Left lung (tissue), 14 donors: ENCODE measurements at places on chromosomes 2 and 18. TPM values are rescaled to one million over a fixed set of nuclear protein-coding genes. Genes with fewer than 3 reads are reported as not detected.

DNA sequence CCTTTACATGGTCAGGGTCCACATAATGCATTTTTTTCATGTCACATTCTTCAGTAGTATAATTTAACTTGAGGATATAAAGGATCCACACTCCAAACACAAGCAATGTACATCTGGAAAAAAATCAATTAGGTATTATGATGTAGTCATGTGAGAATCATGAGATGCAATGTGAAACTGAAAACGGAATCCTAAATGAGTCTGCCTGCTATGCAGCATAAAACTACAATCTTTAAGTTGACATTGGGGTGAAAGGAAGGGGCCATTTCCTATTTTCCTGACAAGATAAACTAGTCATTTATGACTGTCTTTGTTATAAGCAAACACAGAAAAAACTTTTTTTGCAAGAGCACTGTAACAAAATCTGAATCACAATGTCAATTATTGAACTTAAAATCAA, 27.6 kb downstream of the ST3GAL5 start:
- peaks cover 15% of the 10 kb centered on the region for H3K36me3 ChIP-seq
- no peak overlapping the region for H3K27ac ChIP-seq
- no peaks in the 10 kb centered on the region for H3K4me1 ChIP-seq
- no peak for DNase-seq

DNA sequence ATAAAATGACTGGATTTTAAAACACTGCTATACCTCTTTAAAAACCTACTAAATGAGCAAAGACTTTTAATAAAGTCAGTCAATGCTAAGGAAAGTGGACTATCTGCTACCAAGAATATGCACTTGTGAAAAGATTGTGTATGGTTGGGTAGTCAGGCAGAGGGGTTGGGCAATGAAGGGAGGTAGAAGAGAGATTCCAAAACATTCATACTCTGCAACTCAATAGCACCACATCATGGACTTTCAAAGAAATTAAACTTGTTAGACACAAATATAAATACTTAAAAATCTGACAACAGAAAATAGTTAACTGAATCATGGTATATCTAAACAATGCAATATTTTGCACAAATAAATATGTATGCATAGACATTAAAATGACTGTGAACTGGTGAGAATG, 139.9 kb upstream of the MAPRE2 start:
- no peaks in the 10 kb centered on the region for H3K4me1 ChIP-seq
- DNase-seq: no peak
- H3K36me3 ChIP-seq: no peaks in the 10 kb centered on the region
- no peaks in the 10 kb centered on the region for H3K27me3 ChIP-seq
- H3K27ac ChIP-seq: no peak overlapping the region

DNA sequence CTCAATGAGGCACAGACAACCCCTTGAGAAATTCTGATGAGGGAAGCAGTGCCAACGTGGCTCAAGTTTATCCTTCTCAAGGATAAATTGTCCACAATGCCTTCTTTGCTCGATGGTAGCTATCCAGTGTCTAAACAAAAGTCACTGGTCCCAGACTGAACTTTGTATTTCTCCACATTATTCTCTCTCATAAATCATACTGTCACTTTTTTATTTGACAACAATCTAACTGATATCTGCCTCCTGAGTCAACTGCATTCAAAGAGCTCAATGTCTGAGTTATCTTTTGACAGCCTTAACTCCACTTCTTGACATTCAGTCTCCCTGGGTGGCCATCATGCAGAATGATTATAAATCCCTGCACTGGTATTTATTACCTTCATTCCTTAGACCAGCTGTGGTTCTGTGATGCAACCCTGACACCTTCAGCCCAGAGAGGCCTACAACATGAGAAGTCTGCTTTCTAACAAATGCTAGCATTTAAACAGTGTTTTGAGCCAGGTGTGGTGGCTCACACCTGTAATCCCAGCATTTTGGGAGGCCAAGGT, 38.2 kb downstream of the IMMT start:
- no peak overlapping the region for H3K4me3 ChIP-seq
- H3K36me3 ChIP-seq: peaks cover 83% of the 10 kb centered on the region
- no peak overlapping the region for H3K27ac ChIP-seq
- H3K27me3 ChIP-seq: no peaks in the 10 kb centered on the region
- no peak for DNase-seq

DNA sequence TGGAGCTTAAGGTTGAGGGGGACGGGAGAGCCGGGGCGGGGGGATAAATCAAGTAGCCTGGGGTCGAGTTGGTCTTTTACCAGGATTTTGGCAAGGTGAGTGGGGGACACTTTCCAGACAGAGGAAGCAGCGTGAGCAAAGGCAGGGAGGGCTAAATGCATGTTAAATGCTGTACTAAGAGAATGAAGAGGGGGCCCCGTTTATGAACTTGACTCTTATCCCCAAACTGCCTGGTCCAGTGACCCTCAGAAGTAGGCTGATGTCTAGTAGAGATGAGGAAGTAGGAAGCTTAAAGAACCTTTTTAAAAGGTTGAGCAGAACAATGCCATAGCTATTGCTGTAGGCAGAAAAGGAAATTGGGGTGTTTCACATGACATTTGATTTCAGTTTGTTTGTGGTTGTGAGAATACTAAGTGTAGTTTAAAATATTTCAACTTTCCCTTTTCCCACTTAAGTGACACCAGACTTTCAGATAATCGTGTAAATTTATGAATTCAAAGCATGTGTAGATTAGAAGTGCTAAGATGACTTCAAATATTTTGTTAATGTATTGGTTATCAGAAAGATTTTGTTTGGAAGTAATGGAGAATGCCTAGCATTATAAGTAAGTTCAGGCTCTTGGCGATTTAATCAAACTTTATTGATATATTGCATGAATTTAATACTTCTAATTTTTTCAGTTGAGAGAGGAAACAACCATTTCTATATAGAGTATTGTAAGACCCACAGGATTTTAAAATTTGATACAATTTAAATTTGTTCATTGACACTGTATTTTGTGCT, 1.8 kb downstream of the REL start:
- DNase-seq: peak; percentile 25
- peak overlapping the region; percentile 99 for H3K27ac ChIP-seq
- H3K4me3 ChIP-seq: peak overlapping the region; percentile 64

DNA sequence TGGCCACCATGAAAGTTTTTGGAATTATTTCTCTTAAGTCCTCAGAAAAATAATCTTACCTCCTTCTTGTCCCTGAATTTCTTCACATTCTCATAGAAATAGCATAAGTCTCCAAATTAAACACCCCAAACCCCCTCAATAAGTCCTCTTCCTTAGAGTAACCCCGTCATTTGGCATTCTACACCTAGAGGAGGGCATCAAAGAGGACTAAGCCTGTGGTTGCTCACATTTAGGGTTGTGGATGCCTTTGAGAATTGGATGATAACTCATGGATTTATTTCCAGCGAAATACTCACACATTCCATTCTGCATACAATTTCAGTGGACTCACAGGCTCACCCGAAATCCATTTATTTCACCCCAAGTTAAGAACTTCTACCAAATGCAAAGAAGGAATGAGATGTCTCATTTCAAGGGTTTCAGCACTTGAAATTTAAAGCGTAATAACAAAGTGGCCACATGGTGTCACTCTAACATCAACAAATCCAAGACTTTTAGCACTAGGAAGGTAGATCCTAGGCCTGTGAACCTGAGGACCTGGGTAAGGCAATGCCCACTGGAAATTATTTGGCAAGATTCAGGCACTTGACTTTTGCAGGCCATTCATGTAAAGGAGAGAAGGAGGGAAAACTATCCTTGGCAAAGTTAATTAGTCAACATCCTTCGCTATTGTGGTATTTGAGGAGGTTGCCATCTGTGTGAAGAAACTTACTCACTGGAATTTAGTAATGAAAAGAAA, 24.6 kb downstream of the DYTN start:
- H3K27me3 ChIP-seq: no peaks in the 10 kb centered on the region
- no peaks in the 10 kb centered on the region for H3K4me1 ChIP-seq
- H3K36me3 ChIP-seq: no peaks in the 10 kb centered on the region

GRCh38 chr2:103159018-103159417, 397.2 kb downstream of the TMEM182 start:
- H3K4me1 ChIP-seq: no peaks in the 10 kb centered on the region
- H3K4me3 ChIP-seq: no peak overlapping the region
- DNase-seq: no peak
- H3K27ac ChIP-seq: no peak overlapping the region
- no peaks in the 10 kb centered on the region for H3K36me3 ChIP-seq

- H3K4me3 ChIP-seq: peak overlapping the region; percentile 48
- H3K27ac ChIP-seq: peak overlapping the region; percentile 67
- H3K27me3 ChIP-seq: no peaks in the 10 kb centered on the region
- DNase-seq: no peak
- H3K4me1 ChIP-seq: peaks cover 11% of the 10 kb centered on the region
These were observed 3.6 kb upstream of the CAPG start for GRCh38 chr2:85413592-85414420.

- no peak for DNase-seq
- peaks cover 18% of the 10 kb centered on the region for H3K36me3 ChIP-seq
- no peaks in the 10 kb centered on the region for H3K27me3 ChIP-seq
These were observed 44.3 kb downstream of the MOB4 start for GRCh38 chr2:197560146-197560665.

DNA sequence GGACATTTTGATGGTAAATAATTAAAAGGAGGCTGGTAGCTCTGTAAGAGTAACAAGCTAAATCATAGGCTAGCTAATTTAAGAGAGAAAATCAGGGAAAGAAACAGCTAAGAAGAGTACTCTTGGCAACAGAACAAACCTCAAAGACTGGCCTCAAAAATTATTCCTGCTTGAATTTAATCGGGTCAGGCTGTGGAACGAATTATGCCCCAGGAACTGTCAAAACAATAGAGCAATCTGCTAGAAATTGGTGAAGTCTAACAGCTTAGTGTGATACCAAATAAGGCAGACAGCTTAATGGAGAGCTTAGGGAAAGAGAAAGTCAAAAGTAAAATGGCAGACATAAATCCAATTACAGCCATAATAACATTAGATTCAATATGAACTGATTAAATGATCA, 215.7 kb downstream of the MREG start:
- H3K36me3 ChIP-seq: no peaks in the 10 kb centered on the region
- peaks cover 38% of the 10 kb centered on the region for H3K4me1 ChIP-seq
- no peak for DNase-seq

GRCh38 chr2:188850786-188851185, 123.4 kb upstream of the COL3A1 start:
- no peaks in the 10 kb centered on the region for H3K4me1 ChIP-seq
- no peaks in the 10 kb centered on the region for H3K27me3 ChIP-seq
- no peak overlapping the region for H3K4me3 ChIP-seq
- H3K36me3 ChIP-seq: no peaks in the 10 kb centered on the region
- H3K27ac ChIP-seq: no peak overlapping the region
- no peak for DNase-seq

DNA sequence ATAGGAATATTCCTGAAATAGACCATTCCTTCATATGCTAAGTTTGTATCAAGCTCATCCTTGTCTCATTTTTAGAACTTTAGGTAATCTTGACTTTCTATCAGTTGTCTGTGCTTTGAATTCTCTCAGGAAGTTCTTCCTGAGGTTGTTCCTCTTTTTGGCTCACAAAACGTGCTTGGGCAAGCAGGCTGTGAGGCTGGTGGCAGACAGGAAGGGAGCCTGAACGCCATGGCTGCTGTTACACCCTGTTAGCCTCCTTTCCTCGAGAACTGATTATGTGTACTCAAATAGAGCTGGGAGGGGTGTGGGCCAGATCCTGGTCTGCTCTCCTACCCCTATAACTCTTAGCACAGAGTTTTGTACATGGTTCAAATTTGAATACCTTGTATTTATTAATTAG, 136.4 kb upstream of the CELF4 start:
- H3K36me3 ChIP-seq: no peaks in the 10 kb centered on the region
- no peak overlapping the region for H3K27ac ChIP-seq
- no peak overlapping the region for H3K4me3 ChIP-seq
- no peaks in the 10 kb centered on the region for H3K4me1 ChIP-seq

- DNase-seq: no peak
- no peak overlapping the region for H3K27ac ChIP-seq
- H3K36me3 ChIP-seq: no peaks in the 10 kb centered on the region
- no peaks in the 10 kb centered on the region for H3K27me3 ChIP-seq
- no peak overlapping the region for H3K4me3 ChIP-seq
- no peaks in the 10 kb centered on the region for H3K4me1 ChIP-seq
These were observed 106.3 kb downstream of the LDLRAD4 start for GRCh38 chr18:13324880-13325279.

- H3K27me3 ChIP-seq: no peaks in the 10 kb centered on the region
- no peaks in the 10 kb centered on the region for H3K4me1 ChIP-seq
- H3K27ac ChIP-seq: no peak overlapping the region
- H3K4me3 ChIP-seq: no peak overlapping the region
- no peak for DNase-seq
These were observed 548.8 kb upstream of the REG3G start for GRCh38 chr2:78476619-78477229.

DNA sequence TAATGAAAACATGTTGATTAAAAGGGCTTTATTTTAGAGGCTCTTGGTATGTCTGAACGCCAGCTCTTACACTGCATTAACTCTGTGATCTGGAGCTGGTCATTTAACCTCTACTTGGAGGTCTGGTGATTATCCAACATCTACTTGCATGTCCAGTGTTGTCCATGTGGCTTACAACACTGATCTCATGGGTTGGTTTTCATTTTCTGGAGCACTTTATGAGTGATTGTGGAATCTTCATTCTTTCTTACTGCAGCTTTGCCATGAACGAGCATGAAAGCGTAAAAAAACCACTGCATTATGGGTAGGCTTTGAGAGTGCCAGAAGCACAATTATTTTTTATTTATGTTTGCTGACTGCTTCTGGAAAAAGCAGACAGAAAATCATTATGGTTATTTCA, 4.8 kb downstream of the CCDC195 start:
- DNase-seq: no peak
- no peaks in the 10 kb centered on the region for H3K4me1 ChIP-seq

DNA sequence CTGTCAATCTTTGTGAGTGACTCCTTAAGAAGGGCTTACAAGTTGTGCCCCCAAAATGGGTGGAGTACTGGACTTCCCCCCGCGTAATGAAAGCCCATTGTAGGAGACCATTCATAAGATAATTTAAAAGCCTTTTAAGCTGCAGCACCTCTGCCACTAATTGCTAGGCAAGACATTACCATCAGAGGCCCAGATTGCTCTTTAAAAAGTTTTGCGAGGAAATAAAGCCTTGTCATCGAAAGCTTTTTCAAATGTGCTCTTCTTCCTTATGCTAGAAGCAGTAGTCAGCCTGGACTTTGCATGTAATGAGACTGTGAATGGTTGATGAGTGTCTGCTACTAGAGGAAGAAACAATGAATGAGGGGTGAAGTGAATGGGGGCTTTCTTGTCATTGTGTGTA, 345.3 kb upstream of the CDH2 start:
- no peaks in the 10 kb centered on the region for H3K4me1 ChIP-seq
- H3K36me3 ChIP-seq: no peaks in the 10 kb centered on the region
- H3K27ac ChIP-seq: no peak overlapping the region
- no peak overlapping the region for H3K4me3 ChIP-seq
- no peaks in the 10 kb centered on the region for H3K27me3 ChIP-seq

UPP2 gene
- total RNA-seq: not detected

CENPA gene
- total RNA-seq: 4.0 TPM

ACMSD gene
- total RNA-seq: not detected

ALPP gene
- total RNA-seq: 14.1 TPM

ZNF142 gene
- total RNA-seq: 23.8 TPM
